HFFc6 (cell line): ENCODE measurements at places on chromosomes 16 and 17. TPM values are rescaled to one million over a fixed set of nuclear protein-coding genes. Genes with fewer than 3 reads are reported as not detected.

GRCh38 chr16:30996324-30996984 lies 11.4 kb downstream of the HSD3B7 start:
- DNase-seq, result no peak

- no peak for DNase-seq
These were observed 15.4 kb upstream of the DNASE1 start for GRCh38 chr16:3638916-3639644.

- no peak for DNase-seq
These were observed 8.0 kb upstream of the MYH13 start for GRCh38 chr17:10380631-10381408.

GRCh38 chr16:35636480-35637230 lies 2177.2 kb downstream of the TP53TG3F start:
- DNase-seq, result no peak

GRCh38 chr16:85959686-85960085 lies 60.7 kb downstream of the IRF8 start:
- no peak for DNase-seq

GRCh38 chr16:28543072-28543471 lies 4.3 kb upstream of the NUPR1 start:
- DNase-seq, result no peak

DNA sequence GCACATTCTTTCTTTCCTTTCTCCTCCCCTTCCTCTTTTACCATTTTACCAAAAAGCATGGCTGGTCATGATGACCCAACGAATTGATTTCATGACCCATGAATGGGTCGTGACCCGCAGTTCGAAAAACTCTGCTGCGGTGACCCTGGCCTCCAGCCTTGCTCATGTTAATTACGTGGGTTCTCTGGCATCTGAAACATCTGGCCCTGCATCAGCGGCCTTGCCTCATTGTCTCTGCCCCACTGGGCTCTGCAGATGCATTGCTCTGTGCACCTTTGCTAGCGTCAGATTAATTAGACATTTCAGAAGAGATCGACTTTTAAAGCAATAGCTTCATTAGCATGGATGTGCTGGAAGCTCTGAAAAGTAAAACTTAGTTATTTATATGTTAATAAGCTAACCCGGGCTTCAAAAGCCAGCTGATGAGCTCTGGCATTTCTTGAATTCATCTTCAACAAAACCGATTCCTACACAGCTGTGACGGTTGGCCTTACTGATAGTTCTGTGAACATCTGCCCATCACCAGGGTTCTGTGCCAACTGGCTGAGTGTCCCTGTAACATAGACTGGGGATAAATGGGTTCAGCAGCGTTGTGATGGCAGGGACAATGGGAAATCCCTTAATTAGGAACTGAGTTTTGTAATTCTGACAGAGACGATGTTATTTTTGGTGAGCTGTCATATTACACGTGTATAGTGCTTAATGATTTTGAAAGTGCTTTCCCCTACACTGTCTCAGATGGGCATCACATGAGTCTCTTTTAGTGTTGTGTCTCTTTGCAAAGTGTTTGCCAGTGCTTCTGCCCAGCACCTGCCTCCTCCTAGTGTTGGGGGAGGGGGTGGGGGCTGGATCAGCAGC lies 225.9 kb upstream of the EEF2KMT start:
- DNase-seq, result no peak

- no peak for DNase-seq
These were observed 36.0 kb downstream of the PGS1 start for GRCh38 chr17:78414178-78415162.

GRCh38 chr16:78509965-78510364 lies 410.5 kb downstream of the WWOX start:
- no peak for DNase-seq

GRCh38 chr16:73204359-73205152 lies 156.6 kb upstream of the ZFHX3 start:
- DNase-seq, result no peak

- peak; percentile 23 for DNase-seq
These were observed 38.5 kb downstream of the MSI2 start for GRCh38 chr17:57294629-57295501.

DNA sequence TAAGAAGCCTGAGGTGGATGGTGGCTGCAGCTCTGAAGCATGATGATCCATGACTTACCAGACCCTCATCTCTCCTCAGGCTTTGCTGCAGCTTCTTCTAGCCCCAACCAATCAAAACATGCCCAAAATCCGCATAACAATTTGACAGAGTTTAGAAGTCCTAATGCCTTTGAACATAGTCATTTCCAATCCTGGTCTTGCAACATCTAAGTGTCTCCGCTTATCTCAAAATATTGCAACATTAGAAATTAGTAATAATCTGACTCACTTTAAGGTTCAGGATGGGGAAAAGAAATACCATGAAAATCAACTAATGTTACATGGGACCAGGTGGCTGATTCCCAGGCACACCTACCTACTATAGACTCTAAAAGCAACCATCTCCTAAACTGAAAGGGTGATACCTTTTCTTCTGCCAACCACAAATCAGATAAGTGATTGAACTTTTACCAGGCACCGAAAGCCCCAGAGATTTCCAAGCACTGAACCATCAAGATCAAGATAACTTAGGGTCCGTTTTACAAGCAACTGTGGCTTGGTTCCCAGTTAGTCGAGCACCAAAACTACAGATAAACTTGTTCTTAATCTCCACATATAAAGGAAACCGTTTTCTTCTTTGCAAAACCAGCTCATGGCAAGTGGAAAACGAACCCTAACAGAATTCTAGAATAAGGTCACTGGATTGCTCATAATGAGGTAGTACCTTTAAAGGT lies 14.0 kb downstream of the ERN1 start:
- peak; percentile 84 for DNase-seq

DNA sequence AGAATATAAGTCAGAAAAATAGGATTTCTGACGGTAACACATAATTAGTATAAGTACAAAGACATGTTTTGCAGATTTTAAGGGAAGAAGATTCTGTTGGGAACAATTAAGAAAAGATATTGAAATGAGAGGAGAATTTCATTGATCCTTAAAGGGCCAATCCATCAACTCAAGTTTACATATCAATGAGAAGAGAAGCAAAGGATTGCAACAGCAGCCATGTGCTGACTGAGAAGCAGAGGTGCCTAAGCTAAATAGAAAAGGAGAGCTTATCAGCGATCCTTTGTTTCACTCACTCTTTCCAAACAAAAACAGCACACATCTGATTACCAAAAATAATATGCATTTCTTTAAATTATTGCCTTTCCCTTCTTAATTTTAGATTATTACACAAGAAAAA lies 94.6 kb downstream of the ITFG1 start:
- DNase-seq, result no peak

- DNase-seq, result no peak
These were observed 2.0 kb downstream of the ADGRG1 start for GRCh38 chr16:57630407-57630797.

DNA sequence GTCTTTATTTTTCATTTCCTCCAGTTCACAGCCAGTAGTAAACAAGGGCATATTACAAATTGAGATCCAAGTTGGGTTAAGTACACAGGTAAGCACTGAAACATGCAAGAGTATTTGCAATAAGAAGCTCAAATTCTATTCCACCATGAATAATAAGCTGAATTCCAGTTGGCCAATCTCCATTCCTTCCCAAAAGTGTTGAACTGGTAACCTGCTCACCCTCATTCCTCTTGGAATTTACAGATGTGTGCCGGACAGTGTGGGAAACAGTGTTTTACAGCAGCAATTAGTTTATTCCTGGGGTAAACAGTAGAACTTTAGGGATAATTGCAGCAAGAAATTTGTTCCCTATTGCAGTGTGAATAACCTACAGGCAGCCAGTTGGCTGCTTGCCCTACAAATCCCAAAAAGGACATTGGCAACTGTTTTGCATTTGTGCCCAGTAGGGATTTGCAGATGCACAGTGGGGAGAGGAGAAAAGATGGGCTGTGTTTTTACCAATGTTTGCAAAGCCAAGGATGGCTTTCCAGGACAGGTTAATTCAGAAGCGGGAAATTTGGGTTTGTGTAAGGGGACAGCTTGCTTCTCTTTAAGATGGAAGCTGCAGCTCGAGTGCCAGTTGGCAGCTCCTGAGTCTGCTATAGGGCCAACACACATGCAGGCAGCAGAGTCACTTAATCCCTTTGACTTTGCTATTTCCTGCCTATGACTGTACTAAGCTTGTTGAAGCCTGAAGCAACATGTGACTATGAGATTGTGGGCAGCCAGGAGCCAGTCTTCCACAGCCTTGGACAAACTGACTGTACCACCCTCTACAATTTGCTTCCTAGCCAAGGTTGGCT lies 318.9 kb downstream of the MAP2K6 start:
- peak; percentile 86 for DNase-seq

DNA sequence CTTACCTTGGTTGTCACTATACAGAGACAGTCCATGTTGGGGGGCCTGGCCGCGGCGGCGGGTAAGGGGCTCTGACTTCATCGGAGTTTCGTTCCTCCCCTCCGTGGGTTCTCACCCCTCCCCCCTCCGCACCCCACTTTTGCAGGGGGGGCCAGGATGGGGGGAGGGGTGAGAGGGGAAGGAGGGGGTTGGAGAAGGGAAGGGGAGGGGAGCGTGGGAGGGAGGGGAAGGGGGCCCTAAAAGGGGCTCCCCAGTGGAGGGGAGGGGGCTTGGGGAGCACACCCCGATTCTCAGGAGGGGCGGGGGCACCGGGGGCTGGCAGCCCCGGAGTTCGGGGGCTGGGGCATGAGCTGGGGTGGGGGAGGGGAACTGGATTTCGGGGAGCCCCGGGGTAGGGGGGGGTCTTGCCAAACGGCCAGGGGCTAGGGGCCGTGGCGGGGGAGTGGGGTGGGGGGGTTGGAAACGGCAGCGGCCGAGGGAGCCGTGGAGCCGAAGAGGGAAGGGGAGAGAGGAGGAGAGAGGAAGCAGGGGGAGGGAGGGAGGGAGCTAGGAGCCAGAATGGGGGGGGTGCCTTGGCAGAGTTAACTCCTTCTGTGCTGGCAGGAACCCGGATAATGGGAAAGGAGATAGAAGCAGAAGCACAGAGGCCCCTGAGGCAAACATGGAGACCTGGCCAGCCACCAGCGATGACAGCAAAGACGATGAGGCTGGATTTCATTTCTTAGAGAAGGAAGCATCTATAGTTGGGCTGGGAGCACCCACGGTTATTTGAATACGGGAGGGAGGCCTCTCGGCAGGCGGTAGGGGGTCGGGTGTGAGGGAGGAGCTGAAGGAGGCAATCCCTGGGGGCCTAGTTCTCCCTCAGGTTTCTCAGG lies 2.3 kb downstream of the DLG4 start:
- DNase-seq, result no peak

DNA sequence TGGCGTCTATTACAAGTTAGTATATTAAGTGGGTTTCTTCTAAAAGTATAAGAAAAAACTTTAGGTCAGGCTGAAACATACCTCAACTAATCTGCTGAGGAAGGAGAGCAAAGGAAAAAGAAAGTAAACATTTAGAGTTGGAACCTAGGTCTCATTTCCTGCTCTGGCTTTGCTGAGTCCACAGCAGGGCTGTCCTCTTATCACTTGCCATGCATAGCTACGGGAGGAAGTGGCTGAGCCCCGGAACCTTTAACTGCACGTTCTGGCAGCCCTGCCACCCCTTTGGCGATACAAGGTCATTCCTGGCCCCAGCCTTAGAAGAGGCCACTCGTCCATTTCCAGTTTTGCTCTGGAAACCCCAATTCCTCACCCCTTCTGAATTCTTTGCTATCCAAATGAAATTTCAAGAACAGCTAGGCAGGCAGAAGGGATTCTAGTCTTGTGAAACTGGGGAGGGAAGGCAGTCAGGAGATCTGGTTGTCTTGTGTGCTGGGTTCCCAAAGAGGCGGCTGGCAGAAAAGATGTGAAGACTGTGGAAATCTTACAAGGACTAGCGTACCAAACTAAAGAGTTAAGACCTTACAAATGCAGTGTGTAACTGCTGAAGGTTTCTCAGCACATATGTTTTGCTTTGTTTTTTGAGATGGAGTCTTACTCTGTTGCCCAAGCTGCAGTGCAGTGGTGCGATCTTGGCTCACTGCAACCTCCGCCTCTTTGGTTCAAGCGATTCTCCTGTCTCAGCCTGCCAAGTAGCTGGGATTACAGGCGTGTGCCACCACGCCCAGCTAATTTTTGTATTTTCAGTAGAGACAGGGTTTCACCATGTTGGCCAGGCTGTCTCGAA lies 19.1 kb downstream of the WIPI1 start:
- DNase-seq, result no peak

DNA sequence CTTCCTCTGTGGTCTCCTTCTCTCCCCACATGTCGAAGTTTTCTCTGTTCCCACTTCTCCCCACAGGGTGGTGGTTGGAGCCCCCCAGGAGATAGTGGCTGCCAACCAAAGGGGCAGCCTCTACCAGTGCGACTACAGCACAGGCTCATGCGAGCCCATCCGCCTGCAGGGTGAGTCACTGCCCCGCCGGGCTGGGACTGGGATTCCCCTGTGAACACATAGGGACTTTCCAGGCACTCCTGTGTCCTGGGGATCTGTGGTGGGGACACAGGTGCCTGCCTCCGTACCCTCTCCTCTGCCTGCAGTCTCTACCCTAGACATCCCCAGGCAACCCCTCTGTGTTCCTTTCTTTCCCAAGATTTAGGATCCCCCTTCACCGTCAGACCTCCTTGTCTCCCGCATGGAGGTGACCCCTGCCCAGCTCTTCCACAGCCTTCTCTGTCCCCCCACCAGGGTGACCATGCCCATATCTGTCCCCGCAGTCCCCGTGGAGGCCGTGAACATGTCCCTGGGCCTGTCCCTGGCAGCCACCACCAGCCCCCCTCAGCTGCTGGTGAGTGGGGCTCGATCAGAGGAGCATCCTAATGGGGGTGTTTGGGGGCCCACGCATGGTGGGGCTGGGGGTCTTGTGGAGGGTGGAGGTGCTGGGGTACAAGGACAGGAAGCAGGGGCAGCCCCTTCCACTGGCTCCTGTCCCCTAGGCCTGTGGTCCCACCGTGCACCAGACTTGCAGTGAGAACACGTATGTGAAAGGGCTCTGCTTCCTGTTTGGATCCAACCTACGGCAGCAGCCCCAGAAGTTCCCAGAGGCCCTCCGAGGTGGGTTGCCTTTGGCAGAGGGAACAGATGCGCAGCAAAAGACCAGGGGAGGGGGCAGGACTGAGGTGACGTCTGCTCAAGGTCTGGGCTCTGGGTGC lies 5.8 kb downstream of the ITGAM start:
- no peak for DNase-seq

- DNase-seq, result no peak
These were observed 238.9 kb downstream of the TOX3 start for GRCh38 chr16:52308051-52308450.

The AOC3 gene
- total RNA-seq, result 0.07 to 0.13 TPM in 2 of 3 replicates, not detected in the other

The CCL8 gene
- not detected in 3 replicates for total RNA-seq

The SLC47A2 gene
- total RNA-seq, result not detected in 3 replicates

The C17orf113 gene
- total RNA-seq, result 0.05 to 0.12 TPM in 2 of 3 replicates, not detected in the other

The TMEM92 gene
- 0.15 to 0.33 TPM (median 0.18 TPM) in 3 replicates for total RNA-seq

The DYNLRB2 gene
- total RNA-seq, result 0.52 to 0.94 TPM in 2 of 3 replicates, not detected in the other

The HOXB6 gene
- not detected in 3 replicates for total RNA-seq

The RGS9 gene
- total RNA-seq, result 0.35 to 0.45 TPM (median 0.38 TPM) in 3 replicates

The MMP25 gene
- total RNA-seq, result 0.05 to 0.11 TPM (median 0.09 TPM) in 3 replicates

The KRTAP3-2 gene
- not detected in 3 replicates for total RNA-seq

The TAC4 gene
- not detected in 3 replicates for total RNA-seq

The DNAAF8 gene
- 1.1 to 1.8 TPM (median 1.1 TPM) in 3 replicates for total RNA-seq

The G6PC1 gene
- not detected in 3 replicates for total RNA-seq

The HOXB7 gene
- not detected in 3 replicates for total RNA-seq
